ENCODE measurements at places on chromosomes 6 and 20.

DNA sequence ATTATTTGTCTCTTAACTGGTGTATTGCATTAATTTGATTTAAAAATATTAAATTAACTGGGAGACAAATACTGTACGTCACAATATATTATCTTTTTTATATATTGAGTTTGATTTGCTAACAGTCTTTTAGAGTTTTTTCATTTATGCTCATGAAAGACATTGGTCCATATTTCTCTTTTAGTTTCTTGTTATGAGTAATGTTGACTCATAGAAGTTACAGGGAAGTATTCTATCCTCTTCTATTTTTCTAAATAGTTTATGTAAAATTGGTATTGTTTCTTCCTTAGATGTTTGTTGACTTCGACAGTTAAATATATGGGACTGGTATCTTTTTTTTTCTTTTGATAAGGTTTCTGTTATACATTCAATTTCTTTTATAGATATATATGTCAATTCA is 1115.6 kb upstream of the CITED2 start:
- no peak for DNase-seq

- no peak for DNase-seq
Observed at GRCh38 chr6:11710311-11710761, 68.3 kb downstream of the ADTRP start.

DNA sequence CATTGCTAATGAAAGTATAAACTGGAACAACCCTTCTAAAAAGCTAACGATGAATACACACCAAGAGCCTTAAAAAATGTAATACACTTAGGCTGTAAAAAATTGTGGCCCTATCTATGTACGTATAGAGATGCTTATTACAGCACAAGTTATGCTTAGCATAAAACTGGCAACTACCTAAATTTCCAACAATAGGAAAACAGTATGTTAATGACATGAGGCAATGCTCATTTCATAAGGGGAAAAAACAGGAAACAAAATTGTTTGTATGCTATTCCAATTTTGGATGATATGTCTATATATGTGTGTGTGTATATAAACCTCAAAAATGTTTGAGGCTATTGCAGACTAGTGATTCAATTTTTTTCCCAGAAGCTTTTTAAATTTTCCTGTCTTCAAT is 82.5 kb downstream of the DTNBP1 start:
- DNase-seq, result no peak

- no peak for DNase-seq
Observed at GRCh38 chr6:165218829-165219228, 90.6 kb downstream of the C6orf118 start.

DNA sequence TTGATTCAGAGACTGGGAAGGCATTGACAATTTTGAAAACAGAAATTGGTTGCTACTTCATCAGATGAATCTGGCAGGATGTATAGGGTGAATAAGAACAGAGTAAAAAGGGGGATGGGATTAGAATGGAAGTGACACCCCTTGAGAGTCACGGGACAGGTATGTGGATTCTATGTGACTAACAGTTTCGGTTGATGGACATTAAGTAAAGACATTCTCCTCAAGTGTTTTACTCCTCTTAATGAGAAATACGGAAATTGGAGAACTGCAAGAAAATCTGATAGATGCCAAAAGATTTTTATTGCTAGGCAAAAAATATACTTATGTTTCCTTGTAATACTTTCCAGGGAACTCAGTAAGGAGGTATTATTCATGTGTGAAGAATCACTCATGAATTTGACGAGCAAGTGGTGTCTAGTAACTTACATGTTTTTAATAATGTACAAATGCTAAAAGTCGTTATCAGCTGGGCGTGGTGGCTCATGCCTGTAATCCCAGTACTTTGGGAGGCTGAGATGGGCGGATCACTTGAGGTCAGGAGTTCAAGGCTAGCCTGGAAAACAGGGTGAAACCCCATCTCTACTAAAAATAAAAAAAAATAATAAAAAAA is 135.8 kb downstream of the KIF16B start:
- DNase-seq, result no peak

DNA sequence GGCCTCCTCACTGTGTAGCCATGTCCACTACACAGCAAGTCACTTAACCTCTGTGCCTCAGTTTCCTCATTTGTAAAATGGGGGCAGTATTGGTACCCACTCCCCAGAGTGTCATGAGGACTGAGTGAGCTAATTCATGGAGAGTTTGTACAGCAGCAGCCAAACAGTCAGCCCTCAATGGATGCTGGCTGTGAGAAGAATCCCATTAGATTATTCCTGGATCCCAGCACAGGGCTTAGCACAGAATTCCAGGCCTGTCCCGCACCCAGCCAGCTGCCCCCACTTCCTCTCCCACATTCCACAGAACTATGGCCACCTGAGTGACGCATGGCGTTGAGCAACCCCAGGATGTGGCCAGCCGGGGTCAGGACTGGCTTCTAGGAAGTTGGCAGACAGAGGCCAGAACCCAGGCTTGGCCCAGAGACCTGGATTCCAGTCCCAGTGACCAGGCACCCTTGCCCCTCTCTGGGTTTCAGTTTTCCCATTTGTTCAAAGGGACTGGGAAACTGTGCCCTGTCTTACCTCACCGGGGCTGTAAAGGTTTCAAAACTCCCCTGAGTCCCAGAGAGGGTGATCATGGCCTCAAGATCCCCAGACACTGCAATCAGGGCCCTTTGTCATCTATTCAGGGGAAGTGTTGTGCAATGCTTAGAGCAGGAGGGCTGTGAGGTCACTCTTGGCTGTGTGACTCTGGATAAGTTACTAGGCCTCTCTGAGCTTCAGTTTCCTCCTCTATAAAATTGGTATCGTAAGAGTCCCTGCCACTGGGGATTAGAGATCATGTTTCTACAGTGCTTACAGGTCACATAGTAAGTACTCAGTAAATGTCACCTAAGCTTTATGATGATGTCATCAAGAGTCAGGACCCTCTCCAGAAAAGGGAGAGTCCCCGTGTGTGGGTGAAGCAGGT is 3.0 kb upstream of the TGM2 start:
- DNase-seq, result no peak

DNA sequence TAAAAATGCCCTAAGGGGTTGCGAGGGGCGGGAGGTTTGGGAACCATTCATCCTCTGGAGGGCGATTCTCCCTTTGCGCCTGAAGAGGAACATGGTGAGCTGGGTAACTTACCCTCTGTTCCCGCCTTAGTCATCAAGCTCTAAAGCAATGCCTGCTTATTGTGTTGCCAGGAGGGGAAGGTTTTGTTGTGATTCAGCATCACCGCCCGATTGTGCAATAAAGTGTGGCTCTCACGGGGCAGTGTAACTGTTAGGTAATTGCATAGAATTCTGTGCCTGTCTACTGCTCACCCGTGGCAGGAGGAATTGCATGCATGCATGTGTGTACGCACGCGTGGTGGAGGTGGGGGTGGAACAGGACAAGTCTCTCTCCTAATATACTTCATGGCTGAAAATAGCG is 95.5 kb upstream of the AGPAT4 start:
- no peak for DNase-seq

DNA sequence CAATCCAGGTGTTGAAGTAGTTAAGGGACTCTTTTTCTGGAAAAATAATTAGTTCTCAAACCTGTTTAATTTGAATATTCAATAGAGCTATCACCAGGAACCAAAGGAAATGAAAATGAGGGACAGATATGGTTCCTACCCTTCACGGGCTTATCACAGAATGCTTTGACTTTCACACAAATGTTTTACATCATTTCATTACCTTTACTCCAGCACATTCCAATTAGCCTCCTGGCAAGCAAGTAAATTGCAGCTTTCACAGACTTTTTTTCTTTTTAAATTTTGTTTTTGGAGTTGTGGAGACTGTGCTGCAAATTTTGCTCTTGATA is 35.2 kb downstream of the PLEKHG1 start:
- no peak for DNase-seq

DNA sequence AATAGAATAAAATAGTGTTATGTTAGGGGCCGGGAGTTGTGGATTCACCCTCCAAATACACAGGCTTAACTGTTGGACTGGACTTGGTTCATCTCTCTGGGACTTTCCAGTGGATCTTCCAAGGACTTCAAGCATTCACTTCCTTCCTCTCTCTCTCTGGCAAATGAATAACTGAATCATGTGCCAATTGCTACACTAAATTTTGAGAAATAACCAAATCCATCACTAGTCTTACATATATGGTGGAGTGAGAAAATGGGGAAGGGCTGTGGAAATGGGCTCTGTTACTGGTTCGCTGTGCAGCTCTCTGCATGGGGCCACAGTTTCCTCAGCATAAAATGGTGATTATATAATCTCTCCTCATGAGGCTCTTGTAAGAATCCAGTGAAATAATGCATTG is 6.8 kb upstream of the KIAA1755 start:
- no peak for DNase-seq
